CD4-positive, alpha-beta T cell treated with Interleukin-17A for 4 hours (primary cell): ENCODE measurements at places on chromosomes 2 and 18.

- DNase-seq, result no peak
These were observed 137.1 kb upstream of the TACR1 start for GRCh38 chr2:75336451-75336850.

DNA sequence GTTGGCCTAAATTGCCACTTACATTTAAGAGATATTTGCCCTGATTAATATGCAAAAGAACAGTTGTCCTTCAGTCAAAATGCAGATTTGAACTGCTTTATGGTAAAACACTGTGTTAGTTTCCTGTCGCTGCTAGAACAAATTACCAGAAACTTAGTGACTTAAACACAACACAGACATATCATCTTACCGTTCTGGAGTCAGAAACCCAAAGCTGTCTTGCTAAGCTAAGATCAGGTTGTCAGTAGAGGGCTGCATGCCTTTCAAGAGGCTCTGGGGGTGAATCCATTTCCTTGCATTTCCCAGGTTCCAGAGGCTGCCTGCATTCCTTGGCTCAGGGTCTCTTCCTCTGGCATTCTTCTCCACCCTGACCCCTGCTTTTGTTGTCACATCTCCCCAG lies 149.5 kb downstream of the FAM161A start:
- DNase-seq, result no peak

- no peak for DNase-seq
These were observed 90.7 kb upstream of the TMEM18 start for GRCh38 chr2:767944-768343.

DNA sequence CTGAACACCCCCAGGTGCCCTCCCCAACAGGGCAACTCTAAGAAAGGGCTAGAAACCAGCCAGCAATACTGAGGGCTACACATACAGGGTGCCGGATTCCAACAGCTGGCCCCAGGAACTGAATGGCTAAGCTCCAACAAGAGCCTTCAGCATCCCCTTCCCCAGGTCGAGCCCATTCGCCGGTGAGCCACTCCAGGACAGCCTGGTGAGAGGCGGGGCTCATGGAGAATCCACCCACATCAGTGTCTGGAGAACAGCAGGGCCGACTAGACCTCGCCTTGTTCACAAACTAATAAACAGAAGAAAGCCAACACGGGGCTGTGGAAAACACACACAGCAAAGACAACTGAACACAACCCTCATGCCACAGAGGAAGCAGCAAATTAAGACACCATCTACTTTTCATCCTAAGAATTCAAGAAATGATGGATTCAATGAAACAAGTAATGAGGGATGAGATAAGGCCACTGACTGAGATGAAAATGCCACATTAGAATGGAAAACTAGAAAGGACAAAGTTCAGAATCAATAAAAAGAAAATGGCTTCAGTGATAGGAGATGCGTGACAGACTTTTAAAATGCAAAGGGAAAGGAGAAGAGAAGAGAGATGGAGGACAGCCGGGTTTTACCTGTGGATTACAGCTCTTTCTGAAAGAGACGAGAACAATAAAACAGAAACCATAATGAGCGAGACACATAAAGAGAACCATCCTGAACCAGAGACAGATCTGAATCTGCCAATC lies 8.2 kb downstream of the PER2 start:
- no peak for DNase-seq

GRCh38 chr2:240466579-240467148 lies 31.2 kb downstream of the GPC1 start:
- no peak for DNase-seq

DNA sequence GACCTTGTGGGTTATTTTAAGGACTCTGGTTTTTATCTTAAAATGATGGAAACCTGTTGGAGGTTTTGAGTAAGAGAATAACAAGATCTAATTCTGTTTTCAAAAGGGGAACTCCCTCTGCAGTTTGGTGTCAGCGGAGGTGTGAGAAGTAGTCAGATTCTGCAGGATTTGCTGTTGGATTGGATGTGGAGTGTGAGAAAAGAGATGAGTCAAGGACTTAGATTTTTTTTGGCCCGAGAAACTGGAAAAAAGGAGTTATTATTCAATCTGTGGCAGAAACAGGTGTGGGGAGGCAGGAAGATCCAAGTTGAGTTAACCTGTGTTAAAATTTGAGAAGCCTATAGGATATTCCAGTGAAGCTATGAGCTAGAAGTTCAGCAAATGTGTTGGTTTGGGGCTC lies 337.2 kb upstream of the FANCL start:
- DNase-seq, result no peak

DNA sequence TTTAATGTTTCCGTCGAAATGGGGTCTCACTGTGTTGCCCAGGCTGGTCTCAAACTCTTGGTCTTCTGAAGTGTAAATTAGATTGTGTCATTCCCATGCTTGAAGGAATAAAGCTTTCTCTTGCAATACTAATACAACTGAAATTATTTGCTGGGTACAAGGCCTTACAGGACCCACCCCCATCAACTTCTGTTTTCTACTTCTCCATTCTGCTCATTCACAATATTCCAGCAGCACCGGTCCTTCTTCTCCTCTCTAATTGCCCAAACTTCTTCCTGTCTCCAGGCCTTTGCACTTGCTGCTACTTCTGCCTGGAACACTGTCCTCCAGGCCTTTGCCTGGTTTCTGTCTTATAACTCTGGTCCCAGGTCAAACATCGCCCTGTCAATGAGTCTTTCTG lies 73.8 kb downstream of the APOB start:
- DNase-seq, result no peak

DNA sequence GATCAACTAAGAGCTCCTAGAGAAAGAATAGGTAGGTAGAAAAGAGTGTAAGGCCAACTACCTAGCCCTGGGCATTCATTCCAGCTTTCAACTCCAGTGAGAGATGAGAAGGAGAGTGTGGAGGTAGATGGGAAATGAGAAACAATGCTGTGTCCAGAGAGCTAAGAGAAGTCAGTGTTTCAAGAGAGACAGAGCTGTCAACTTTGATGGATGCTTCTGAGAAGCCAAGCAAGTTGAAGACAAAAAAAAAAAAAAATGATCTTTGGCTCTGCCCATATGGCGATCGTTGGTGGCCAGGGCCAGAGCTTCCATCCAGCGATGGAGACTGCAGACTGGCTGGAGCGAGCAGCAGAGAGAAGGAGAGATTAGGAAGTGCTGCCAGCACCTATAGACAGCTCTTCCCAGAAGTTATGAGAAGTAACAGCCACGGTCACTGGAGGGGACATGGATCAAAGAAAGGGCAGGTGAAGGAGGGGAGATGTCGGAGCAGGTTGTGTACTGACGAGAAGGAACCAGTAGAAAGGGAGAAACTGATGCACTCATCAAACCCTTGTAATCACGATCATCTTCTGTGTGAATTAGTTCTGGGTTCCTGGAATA lies 112.4 kb upstream of the PPP1CB start:
- no peak for DNase-seq

- no peak for DNase-seq
These were observed 451.4 kb downstream of the TNS1 start for GRCh38 chr2:217551252-217551899.

DNA sequence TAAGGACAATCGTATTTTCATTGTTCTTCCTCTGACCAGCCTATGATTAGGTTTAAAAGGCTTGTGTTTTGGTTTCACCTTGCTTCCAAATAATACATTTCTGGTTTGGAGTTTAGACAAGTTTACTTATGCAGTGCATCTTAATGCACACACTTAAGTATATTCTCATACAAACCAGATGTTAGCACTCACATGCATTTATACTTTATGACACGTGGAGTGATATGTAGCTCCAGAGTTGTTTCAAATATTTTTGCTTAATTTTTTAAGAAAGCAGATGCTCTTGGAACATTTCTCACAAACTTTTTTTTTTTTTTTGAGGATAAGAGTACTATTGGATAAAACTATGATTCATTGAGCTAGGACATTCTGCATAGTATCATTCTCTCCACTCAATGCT lies 109.9 kb downstream of the PDE1A start:
- DNase-seq, result no peak

GRCh38 chr2:66874411-66874810 lies 439.5 kb downstream of the MEIS1 start:
- DNase-seq, result no peak

- DNase-seq, result no peak
These were observed 117.9 kb upstream of the COL5A2 start for GRCh38 chr2:189297446-189297845.

DNA sequence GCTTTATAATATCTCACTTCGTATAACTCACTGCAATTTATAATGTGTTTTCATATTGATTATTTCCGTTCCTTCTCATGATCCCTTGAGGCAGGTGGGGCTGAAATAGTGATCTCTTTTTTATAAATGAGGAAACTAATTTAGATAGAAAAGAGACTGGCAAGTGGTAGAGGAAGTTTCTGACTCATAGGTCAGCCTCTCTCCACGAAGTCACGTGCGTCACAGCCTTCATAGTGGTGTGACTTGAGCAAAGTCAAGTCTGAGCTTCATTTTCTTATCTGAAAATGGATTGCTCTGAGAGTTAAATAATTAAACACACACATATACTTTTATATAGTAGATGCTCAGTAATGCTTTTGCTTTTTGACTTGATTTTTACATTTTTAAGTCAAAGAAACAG lies 19.9 kb downstream of the ABCG5 start:
- DNase-seq, result no peak

DNA sequence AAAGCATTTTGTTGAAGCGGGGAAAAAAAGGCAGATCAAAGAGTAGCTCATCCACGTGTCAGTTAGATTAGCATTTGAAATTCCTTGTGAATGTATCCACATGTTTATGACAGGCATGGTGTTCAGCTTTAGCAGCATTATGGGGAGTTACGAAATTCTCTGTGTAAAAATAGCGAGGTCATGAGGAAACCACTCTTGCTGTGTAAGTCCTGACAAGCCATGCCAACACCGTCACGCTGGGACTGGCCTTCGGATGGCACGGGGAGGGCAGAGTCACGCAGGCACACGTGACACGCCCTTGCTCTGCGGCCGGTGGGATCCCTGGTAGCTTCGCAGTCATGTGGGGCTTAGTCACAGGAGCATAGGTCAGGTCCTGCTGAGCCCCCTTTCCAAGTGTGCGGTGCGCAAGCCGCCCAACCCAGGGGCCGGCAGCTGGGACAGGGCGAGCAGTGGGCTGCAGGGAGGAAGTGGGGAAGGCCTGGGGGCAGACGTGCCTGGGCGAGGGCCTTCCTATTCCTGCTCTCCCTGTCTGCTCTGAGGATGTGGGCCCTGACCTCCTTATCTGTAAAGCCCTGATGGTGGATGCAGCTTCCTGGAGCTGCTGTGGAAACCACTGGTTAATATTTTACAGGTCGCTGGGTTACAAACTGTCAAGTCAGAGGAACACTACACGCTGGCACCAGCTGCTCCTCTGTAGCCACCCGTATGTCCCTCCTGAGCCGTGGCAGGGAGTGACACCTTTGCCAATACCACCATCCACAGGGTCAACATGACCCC lies 18.0 kb downstream of the MBP start:
- peak; percentile 35 for DNase-seq
